Lung (tissue), 17 donors: ENCODE measurements at places on chromosomes 6 and 20. TPM values are rescaled to one million over a fixed set of nuclear protein-coding genes. Genes with fewer than 3 reads are reported as not detected.

GRCh38 chr20:34791289-34792020 lies 34.0 kb downstream of the NCOA6 start:
- H3K4me3 ChIP-seq: no peak overlapping the region
- peaks cover 3% of the 10 kb centered on the region for H3K36me3 ChIP-seq
- no peak overlapping the region for H3K27ac ChIP-seq
- peaks cover 12% of the 10 kb centered on the region for H3K4me1 ChIP-seq
- DNase-seq: peak; percentile 31
- no peaks in the 10 kb centered on the region for H3K27me3 ChIP-seq

- DNase-seq: no peak
- H3K4me1 ChIP-seq: peaks cover 14% of the 10 kb centered on the region
- no peak overlapping the region for H3K27ac ChIP-seq
- H3K36me3 ChIP-seq: no peaks in the 10 kb centered on the region
- no peaks in the 10 kb centered on the region for H3K27me3 ChIP-seq
- no peak overlapping the region for H3K4me3 ChIP-seq
Measured at GRCh38 chr20:46408281-46408731, 1.9 kb upstream of the ELMO2 start.

GRCh38 chr6:30592287-30592686 lies 21.0 kb downstream of the ABCF1 start:
- no peak for DNase-seq
- H3K4me3 ChIP-seq: no peak overlapping the region
- no peaks in the 10 kb centered on the region for H3K27me3 ChIP-seq
- no peak overlapping the region for H3K27ac ChIP-seq
- no peaks in the 10 kb centered on the region for H3K4me1 ChIP-seq

DNA sequence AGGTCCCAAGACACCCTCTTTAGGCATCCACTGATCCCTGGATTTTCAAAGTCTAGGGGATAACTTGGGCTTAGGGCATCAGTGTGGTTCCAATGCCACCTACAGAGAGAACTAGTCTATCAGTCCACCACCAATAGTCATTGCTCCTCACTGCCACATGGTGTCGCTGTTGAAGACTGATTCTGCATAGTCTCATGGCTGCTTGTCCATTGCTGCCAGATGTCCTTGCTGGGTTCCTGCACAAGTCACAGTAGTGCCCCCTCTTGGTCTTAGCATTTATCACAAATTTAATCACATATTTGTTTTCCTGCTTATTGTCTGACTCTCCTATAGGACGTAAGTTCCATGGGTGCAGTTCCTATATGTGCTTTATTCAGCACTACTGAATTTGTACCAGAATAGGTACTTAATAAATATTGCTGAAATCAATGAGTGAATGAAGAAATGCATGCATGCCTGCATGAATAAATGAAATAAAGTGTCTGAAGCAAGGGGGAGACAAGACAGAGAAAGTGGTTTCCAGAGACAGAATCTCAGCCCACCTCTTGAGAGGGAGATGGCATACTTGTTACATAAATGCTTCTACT lies 45.9 kb upstream of the RALY start:
- no peak overlapping the region for H3K27ac ChIP-seq
- H3K4me3 ChIP-seq: no peak overlapping the region
- H3K4me1 ChIP-seq: no peaks in the 10 kb centered on the region
- DNase-seq: no peak

GRCh38 chr6:143598466-143599080 lies 79.2 kb upstream of the PHACTR2 start:
- DNase-seq: no peak
- no peaks in the 10 kb centered on the region for H3K27me3 ChIP-seq
- H3K27ac ChIP-seq: no peak overlapping the region
- H3K4me3 ChIP-seq: no peak overlapping the region

- no peaks in the 10 kb centered on the region for H3K4me1 ChIP-seq
- H3K27ac ChIP-seq: no peak overlapping the region
- H3K4me3 ChIP-seq: no peak overlapping the region
- no peaks in the 10 kb centered on the region for H3K27me3 ChIP-seq
- no peak for DNase-seq
Measured at GRCh38 chr6:44203955-44204354, 12.8 kb upstream of the MYMX start.

GRCh38 chr20:40502576-40502975 lies 186.5 kb downstream of the MAFB start:
- no peak overlapping the region for H3K4me3 ChIP-seq
- no peak for DNase-seq
- H3K27ac ChIP-seq: no peak overlapping the region

DNA sequence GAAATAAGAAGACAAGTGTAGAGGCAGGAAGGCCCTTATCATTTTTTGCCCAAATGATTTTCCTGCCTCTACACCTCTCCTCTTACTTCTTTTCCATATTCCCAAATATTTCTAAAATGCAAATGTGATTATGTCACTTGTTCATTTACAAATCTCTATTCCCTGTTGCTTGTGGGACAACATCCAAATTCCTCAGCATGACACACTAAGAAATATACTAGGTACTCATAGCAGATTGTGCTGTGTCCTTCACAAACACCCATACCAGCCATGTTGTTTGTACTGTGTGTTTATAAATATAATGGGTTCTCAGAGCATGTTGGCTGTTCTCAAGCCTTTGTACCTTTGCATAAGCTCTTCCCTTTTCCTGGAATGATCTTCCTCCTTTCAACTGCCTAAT lies 17.7 kb upstream of the FYN start:
- H3K36me3 ChIP-seq: no peaks in the 10 kb centered on the region
- H3K27ac ChIP-seq: no peak overlapping the region
- no peak for DNase-seq
- no peaks in the 10 kb centered on the region for H3K4me1 ChIP-seq
- H3K27me3 ChIP-seq: no peaks in the 10 kb centered on the region

GRCh38 chr6:143000811-143001210 lies 55.8 kb upstream of the HIVEP2 start:
- H3K27me3 ChIP-seq: no peaks in the 10 kb centered on the region
- no peak overlapping the region for H3K4me3 ChIP-seq
- peak; percentile 23 for DNase-seq
- H3K36me3 ChIP-seq: no peaks in the 10 kb centered on the region
- H3K27ac ChIP-seq: no peak overlapping the region

ZBTB24 gene
- 2.9 TPM for polyA plus RNA-seq

NCOA6 gene
- 13.2 TPM for polyA plus RNA-seq

ZBTB46 gene
- 4.4 TPM for polyA plus RNA-seq

OXT gene
- polyA plus RNA-seq: not detected

ELOVL2 gene
- polyA plus RNA-seq: 0.18 TPM
